ENCODE measurements at places on chromosomes 12 and 14.

DNA sequence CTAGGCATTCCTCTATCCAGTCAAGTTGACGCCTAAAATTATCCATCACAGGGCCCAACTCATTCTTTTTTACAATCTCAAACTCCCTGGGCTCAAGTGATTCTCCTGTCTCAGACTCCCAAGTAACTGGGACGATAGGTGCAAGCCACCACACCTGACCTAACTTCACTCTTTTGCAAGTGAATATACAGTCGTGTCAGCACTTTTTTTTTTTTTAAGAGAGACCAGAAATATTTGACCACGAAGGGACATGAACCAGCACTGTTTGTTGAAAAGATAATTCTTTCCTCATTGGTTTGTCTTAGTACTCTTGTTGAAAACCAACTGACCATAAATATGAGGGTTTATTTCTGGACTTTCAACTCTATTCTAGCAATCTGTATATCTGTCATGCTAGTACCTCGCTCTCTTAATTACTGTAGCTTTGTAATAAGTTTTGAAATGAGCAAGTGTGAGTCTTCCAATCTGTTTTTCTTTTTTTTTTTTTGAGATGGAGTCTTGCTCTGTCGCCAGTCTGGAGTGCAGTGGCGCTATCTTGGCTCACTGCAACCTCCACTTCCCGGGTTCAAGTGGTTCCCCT lies 14.0 kb downstream of the PTGR2 start:
- DNase-seq = no peak

- no peak for DNase-seq
Observed at GRCh38 chr14:41403360-41403759, 203.3 kb upstream of the LRFN5 start.

DNA sequence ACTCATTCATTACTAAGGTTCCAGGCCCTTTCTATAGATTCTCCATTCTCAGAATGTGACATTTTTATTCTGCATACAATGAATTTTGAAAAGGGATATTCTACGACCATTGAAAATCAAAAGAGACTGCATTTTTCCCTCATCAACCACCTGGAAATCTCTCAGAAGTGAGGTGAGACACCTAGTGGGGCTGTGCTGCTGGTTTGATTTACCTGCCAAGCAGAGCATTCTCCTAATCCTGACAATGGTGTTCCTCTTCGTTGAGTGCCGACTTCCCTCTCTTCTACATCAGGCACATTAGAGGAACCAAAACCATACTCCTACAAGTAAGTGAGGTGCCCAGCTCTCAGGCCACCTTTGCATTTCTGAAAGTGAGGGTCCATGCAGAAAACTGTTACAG lies 14.9 kb downstream of the CKB start:
- DNase-seq = no peak

GRCh38 chr14:79487632-79488031 lies 723.7 kb downstream of the DIO2 start:
- DNase-seq = no peak
